ENCODE measurements at places on chromosomes 5 and 9. TPM values are rescaled to one million over a fixed set of nuclear protein-coding genes. Genes with fewer than 3 reads are reported as not detected.

The PLPP7 gene
- 2.3 TPM for total RNA-seq

The RPL7A gene
- 1,981 TPM for total RNA-seq

The SPATA6L gene
- total RNA-seq, result 3.3 TPM

The PCDHGA8 gene
- total RNA-seq, result 0.64 TPM

The ORM2 gene
- total RNA-seq, result not detected

The FAM200C gene
- total RNA-seq, result 2.9 TPM

The CDX1 gene
- total RNA-seq, result not detected

The MED10 gene
- total RNA-seq, result 13.8 TPM

The ANKRD31 gene
- under 0.01 TPM for total RNA-seq

The CD274 gene
- total RNA-seq, result 6.4 TPM

The NKD2 gene
- 0.76 TPM for total RNA-seq

The MAMDC4 gene
- 0.64 TPM for total RNA-seq

The BTNL3 gene
- not detected for total RNA-seq

The ARRDC1 gene
- total RNA-seq, result 26.8 TPM

The RLN2 gene
- 0.38 TPM for total RNA-seq

The SPINK4 gene
- not detected for total RNA-seq

The GABRA1 gene
- total RNA-seq, result not detected

The ATOSB gene
- total RNA-seq, result 6.0 TPM

The UBLCP1 gene
- total RNA-seq, result 11.3 TPM

The TXNDC8 gene
- not detected for total RNA-seq

The ABO gene
- total RNA-seq, result 0.63 TPM

The CCIN gene
- total RNA-seq, result 0.38 TPM

The IL31RA gene
- total RNA-seq, result 0.38 TPM

The SLC6A18 gene
- total RNA-seq, result not detected

The RABGAP1 gene
- total RNA-seq, result 34.4 TPM

The RNF180 gene
- 2.9 TPM for total RNA-seq

The GABBR2 gene
- 10.2 TPM for total RNA-seq

The ESM1 gene
- 73.0 TPM for total RNA-seq

The NRG2 gene
- total RNA-seq, result 0.51 TPM

The FOXD4 gene
- total RNA-seq, result 0.13 TPM

The GTF2H2C gene
- total RNA-seq, result 25.3 TPM

The DRD1 gene
- not detected for total RNA-seq

The GALNT10 gene
- 52.3 TPM for total RNA-seq

The PKD2L2 gene
- not detected for total RNA-seq

The EIF4EBP3 gene
- total RNA-seq, result 2.3 TPM

The PTPN3 gene
- 5.3 TPM for total RNA-seq

The SARDH gene
- total RNA-seq, result under 0.01 TPM

The LHFPL2 gene
- total RNA-seq, result 39.6 TPM

The CRB2 gene
- total RNA-seq, result not detected

The MPDZ gene
- 65.6 TPM for total RNA-seq

The TMC1 gene
- total RNA-seq, result 0.25 TPM

The FRMD3 gene
- total RNA-seq, result 0.76 TPM

The PCDHGA9 gene
- total RNA-seq, result 1.4 TPM

The SPATA9 gene
- 0.13 TPM for total RNA-seq

The TMEM174 gene
- total RNA-seq, result not detected

The ECSCR gene
- total RNA-seq, result 421 TPM

The PDCD1LG2 gene
- total RNA-seq, result 0.51 TPM

The MSX2 gene
- total RNA-seq, result 0.13 TPM

The NUTM2F gene
- total RNA-seq, result not detected

The PCDHB4 gene
- under 0.01 TPM for total RNA-seq
